ENCODE measurements at places on chromosomes 1 and 21.

- no peak for DNase-seq
Observed at GRCh38 chr1:218123968-218124367, 161.1 kb upstream of the RRP15 start.

DNA sequence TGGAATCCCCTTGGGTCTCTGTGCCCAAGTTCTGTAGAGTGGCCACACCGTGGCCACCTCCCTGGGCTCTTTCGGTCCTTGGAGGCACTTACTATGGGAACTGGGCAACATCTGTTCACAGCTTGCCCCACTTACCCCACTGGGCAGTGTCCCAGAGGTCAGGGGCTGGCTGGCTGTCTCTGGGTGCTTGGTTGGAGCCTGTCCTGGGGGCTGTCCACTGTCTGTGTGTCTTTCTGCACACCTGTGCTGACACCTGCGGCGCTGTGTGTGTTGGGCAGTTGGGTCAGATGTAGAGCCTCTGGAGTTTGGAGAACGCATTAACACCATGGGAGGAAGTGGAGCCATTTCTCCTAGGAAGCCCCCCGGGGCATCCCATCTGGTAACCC is 1.3 kb upstream of the TMEM54 start:
- DNase-seq: no peak

DNA sequence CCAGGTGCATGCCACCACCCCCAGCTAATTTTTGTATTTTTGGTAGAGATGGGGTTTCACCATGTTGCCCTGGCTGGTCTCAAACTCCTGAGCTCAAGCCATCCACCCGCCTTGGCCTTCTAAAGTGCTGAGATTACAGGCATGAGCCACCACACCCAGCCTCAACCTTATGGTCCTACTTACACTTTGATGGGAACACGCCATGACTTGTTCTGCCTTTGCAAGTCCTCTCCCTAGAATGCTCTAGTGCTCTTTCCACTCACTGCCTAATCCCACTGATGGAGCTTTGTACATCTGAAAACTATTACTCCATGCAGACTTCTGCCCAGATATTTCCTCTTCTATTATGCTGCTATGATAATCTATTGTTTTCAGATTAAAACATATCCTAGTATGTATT is 174.3 kb downstream of the DAB1 start:
- no peak for DNase-seq

DNA sequence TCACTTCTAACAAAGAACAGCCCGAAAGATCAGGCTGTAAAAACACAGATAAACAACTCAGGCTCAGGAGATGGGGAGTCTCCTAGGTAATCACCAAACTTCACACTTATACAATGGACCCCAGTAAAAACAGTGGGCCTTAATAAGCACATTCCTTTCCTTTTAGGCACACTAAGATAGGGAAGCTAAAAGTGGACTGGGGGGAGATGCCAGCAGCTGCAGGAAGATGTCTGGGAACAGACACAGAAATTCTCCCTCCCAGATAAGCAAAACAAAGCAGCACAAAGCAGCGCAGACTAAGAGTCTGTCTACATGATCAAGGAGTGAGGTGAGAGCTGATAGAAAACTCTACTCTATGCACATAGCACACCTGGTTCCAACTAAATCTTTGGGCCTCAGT is 29.0 kb upstream of the CTBS start:
- DNase-seq: no peak

GRCh38 chr21:45427331-45428271 is 22.6 kb downstream of the COL18A1 start:
- DNase-seq: no peak

DNA sequence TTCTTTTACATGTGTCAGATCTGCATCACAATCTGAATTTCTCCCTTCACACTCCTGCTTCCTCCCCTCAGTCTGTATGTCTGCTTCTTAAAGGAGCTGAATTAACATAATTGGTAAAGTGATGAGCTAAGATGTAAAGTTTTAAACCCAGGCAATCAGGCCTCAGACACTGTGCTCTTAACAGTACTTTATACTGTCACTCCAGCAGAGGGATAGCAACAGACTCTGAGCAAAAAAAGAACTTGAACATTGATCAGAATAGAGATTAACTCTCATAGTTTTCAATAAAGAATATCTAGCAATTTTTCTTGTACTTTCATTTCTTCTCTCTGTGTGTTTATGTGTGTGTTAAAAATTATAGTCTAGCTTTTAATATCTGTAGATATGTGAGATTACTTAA is 110.3 kb downstream of the DUSP10 start:
- DNase-seq: no peak

GRCh38 chr1:87104945-87105344 is 190.5 kb downstream of the HS2ST1 start:
- DNase-seq: no peak

DNA sequence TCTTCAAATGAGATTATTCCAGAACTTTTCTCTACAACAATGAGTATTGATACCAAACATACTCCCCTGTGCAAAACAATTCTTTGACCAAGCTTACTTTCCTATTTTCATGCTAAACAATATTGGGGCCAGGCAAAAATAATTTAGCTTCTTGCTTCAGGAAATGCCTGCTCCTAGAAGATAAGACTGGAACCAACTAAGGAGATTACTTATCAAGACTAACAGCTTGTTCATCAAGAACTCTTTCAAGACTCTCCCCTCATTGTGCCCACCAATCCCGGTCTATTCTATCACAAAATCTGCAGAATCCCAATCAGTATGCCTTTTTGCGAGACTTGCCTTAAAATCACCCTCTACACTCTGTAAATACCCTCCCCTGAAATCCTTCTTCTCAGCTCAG is 536.6 kb downstream of the RWDD3 start:
- no peak for DNase-seq

DNA sequence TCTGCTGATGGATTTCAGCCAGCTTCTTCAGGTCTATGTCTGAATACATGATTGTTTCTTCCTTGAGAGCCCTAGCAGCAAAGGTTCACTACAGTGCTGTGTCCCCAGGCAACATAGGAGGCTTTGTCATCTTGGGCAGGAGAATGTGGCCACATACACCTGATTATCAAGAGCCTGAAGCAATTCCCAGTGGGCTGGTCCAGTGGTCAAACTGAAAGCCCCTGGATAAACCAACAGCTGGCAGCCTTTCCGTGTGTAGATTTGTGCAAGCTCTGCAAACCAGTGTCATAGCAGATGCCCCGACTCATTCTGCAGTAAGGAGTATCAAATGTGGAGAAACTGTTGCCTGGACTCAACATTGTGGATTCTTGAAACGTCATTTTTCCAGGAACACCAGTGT is 2.3 kb upstream of the GIPC2 start:
- DNase-seq: no peak

DNA sequence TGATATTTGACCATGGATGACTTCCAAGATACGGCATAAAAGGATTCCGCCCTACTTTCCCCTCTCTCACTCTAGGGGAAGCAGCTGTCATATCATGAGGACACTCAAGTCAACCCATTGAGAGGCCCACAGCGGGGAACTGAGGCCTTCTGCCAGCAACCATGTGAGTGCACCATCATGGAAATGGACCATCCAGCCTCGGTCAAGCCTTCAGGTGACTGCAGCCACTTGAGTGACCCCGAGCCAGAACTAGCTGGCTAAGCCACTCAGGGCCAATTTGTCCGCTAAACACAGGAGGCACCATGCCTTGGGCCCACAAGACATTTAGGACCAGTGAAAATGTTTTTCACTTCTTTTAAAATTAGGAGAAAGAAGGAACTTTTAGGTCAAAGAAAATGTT is 11.1 kb upstream of the GJB5 start:
- DNase-seq: no peak

GRCh38 chr1:49060766-49061165 is 284.1 kb upstream of the BEND5 start:
- DNase-seq: no peak

DNA sequence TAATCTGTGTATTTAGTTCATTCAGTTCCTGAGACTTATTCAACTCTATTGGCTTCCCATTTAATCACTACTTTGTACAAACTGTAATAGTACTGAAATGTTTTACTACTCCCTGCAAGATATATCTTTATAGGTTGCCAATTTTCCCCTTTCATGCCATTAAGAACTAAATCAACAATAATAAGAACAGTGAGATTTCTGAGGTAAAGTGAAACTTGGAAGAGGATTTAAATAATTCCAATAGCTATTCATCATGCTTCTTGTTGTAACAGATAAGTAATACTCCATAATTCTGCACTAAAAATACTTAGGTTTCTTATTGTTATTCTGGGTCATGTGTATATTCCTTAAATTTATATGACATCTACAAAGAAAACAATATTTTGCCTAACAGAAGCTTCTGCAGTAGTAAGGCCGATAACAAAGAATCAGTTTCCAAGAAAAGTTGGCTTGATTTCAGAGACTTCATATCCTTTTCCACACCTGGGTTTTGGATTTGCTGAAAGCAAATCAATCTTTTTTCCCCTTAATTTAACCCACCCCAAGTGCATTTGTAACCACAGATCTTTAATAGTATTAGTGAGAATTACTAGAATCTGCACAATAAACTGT is 258.3 kb downstream of the FAF1 start:
- no peak for DNase-seq

DNA sequence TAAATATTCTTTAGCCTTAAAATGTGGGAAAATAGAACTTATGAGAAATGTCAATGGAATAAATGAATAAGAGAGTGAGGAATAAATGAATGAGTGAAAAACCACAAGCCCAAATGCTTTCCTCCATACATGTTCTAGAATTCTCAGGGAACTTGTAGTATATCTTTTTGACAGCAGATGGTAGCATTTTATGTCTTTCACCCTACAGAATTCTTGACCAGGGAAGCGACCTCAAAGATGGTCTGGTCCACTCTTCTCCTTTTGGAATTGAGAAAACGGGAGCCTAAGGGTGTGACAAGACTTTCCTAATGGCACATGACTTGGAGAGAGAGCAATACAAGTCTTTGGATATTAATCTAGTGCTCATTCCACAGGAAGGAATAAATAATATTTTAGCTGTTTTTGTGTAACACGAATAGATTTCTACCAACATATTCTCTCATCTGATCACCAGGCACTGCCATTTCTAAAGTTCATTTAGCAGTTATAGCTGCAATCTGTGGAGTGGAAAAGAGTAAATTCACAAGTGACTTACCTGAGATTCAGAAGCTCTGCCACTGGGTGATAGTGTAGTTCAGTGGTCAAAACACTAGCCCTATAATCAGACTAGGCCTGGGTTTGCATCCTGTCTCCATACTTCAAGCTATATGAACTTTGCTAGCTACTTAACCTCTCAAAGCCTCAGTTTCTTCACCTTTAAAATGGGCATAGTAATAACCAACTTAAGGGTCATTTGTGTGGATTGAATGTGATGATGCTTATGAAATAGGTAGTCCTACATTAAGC is 15.0 kb upstream of the F5 start:
- peak; percentile 68 for DNase-seq

DNA sequence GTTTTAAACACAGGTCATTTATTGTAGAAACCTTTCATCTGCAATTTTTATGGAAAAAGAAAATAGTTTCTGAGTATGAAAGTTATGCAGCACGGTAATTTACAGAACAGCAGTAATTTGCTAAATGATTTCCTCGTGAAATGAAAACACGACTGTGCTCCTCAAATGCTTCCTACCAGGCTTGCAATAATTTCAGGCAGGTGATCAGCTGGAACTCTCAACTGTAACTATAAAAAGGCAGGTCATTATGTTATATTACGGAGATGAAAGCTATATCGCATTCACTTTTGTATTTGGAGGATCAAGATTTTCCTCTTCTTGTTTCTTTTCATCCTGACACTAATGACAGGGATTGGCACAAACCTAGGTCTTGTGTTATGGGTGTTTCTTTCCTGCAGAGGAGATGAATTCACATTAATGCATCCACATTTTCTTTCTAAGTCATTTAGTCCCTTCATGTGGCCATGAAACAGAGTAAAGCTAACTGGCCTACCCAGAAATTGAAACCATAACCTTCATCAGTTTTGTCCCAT is 57.4 kb downstream of the SAMSN1 start:
- DNase-seq: no peak

DNA sequence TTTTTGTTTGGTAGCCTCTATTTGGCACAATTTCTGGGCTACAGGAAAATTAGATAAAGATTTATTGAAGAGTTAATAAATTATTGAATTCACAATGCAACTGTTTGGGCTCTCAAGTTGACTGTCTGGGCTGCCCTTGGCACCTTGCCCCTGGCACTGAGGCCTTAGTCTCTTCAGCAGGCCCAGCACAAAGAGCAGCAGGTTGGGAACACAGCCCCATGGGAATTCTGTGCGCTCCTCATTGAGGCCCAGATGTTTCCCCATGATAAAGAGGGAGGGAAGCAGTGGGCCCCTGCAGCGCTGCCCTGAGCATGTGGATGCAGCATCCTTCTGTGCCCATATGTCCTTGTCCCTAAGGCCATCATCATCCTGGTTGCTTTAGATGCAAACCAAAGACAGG is 2.9 kb downstream of the CRNN start:
- DNase-seq: no peak

- no peak for DNase-seq
Observed at GRCh38 chr1:247375747-247376146, 40.2 kb upstream of the NLRP3 start.

GRCh38 chr1:107623431-107623830 is 341.5 kb downstream of the VAV3 start:
- DNase-seq: no peak

GRCh38 chr1:54384918-54385726 is 21.1 kb downstream of the SSBP3 start:
- peak; percentile 27 for DNase-seq

DNA sequence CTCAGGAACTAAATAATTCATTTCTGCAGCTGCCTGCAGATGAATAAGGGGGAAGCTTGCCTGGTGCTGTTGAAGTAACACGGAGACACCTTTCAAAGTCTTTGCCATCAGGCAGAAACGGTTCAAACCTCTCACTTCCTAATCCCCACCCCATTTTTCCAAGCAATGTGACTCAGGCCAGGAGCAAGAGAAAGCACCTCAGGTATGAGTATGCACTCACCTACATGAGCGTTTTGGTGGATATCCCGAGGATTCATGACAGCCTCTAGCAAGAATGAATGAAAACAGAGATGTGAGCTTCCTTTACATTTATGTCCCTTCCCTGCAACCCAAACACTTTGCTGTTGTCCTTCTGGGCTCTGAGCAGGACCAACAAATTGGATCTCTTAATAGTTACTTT is 63.4 kb upstream of the LAX1 start:
- DNase-seq: no peak

- DNase-seq: no peak
Observed at GRCh38 chr1:75083848-75084514, 50.2 kb upstream of the LHX8 start.

GRCh38 chr1:27368869-27369582 is 2.3 kb upstream of the MAP3K6 start:
- peak; percentile 27 for DNase-seq

- no peak for DNase-seq
Observed at GRCh38 chr1:60224523-60224922, 151.0 kb upstream of the C1orf87 start.

DNA sequence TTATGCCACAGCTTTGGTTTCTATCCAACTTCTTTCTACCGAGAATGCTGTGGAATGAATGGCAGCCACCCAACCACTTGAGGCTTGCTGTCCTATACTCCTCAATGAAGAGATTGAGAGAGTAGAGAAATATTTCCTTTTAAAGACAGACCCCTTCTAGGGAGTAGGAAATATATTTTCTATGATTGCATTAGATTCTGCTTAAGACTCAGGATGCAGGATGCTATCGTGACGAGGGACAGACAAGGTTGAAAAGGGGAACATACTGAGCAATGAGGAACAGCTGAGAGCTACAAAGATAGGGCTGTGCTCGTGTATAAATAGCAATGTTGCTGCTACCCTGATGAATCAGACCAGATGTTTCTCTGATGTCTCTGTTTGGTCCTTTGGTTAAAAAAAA is 7.1 kb upstream of the RASAL2 start:
- DNase-seq: peak; percentile 88

Measured in Kasumi-1 (cell line).